ENCODE measurements at places on chromosomes 13 and 19.

DNA sequence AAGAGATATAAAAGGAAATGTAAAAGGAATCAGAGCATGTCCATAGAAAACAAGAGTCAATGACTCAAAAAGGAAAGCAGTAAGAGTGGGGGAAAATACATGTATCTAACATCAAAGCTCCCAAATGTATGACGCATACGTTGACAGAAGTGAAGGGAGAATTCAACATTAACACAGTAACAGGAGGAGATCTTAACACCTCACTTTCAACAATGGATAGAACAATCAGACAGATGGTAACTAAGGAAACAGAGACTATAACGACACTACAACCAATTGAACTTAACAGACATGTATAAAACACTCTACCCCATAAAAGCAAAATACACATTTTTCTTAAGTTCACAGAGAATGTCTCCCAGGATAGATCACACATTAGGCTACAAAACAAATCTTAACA is 774.8 kb upstream of the ARGLU1 start:
- DNase-seq, result no peak

- no peak for DNase-seq
Measured at GRCh38 chr13:98220271-98220791, 43.3 kb upstream of the RNF113B start.

GRCh38 chr19:15280048-15280725 is 47.9 kb upstream of the EPHX3 start:
- DNase-seq, result no peak

GRCh38 chr13:42486711-42487198 is 87.2 kb upstream of the TNFSF11 start:
- DNase-seq, result no peak

DNA sequence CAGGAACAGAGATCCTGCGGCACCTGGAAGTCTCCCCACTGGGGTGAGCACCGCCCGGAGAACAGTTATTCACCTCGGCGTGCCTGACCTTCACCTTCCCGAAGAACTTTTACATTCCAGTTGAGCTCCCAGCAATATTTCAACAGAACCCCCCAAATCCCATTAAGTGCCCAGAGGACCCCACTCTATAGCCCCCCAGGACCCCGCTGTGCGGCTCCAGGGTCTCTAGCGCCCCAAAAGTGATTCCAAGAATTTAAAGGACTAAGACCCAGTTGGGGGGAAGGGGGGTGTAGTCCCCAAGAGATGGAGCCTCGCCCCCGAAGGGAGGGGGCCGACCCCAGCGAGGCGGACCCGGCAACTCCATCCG is 480 bp downstream of the GPR108 start:
- no peak for DNase-seq

- no peak for DNase-seq
Measured at GRCh38 chr13:111303559-111303958, 16.9 kb upstream of the TEX29 start.

DNA sequence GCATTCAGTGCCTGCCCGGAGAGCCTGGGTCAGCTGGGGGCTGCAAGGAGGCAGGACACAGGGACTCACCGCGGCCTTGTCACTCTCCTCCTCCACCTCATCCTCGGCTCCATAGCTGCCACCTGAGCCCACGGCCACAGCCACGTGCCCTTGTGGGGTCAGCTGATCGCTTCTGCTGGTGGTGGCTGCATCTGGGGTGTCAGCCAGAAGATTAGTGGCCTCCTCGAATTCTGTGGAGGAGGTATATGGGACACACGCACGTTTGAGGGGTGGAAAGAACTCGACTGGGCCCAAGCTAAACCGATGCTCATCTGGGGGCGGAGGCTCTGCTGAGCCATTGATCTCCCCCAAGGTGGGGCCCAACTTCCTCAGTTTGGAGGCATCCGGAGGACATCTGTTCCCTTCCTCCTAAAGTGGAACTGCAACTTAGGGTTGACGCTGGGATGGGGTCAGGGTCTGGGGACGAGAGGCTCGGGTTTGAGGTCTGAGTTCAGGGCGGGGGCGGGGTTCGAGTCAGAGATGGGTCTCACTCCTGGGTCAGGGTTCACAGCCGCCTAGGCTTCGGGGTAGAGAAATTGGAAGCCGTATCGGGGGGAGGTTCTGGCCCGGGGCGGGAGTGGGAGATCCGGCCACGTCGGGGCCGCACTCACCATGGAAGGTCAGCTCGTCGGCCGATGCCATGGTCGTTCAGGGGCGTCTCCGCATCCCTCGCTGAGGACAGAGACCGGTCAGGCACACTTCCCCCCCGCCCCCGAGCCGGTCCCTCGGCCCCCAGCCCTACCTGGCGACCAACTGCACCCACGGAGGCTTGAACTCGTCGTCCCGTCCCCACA is 493 bp downstream of the YIPF2 start:
- no peak for DNase-seq

GRCh38 chr19:31274251-31275067 is 74.8 kb downstream of the TSHZ3 start:
- no peak for DNase-seq

DNA sequence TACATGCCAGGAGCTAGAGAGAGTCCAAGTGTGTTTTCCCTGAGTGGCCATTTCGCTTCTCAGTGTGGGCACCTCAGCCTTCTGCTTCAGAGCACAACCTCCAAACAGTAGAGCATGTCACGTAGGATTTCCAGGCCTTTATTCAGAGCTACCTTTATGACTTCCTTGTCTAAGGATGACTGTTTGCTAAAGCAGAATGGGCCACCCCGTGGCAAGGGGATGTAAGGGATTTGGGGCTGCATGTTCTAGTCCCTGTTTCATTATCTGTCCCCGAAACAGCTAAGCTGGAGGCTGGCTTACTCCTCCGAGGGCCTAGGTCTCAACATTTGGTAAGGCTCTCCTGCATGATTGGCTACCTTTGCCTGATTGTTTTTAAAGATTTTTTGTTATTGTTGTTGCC is 6.0 kb downstream of the RNASEH2B start:
- DNase-seq, result no peak

- no peak for DNase-seq
Measured at GRCh38 chr13:64639206-64639605, 2590.9 kb downstream of the PCDH9 start.

- no peak for DNase-seq
Measured at GRCh38 chr19:9622531-9622930, 1.5 kb upstream of the ZNF561 start.

- DNase-seq, result no peak
Measured at GRCh38 chr19:33461256-33462111, 60.1 kb downstream of the PEPD start.

DNA sequence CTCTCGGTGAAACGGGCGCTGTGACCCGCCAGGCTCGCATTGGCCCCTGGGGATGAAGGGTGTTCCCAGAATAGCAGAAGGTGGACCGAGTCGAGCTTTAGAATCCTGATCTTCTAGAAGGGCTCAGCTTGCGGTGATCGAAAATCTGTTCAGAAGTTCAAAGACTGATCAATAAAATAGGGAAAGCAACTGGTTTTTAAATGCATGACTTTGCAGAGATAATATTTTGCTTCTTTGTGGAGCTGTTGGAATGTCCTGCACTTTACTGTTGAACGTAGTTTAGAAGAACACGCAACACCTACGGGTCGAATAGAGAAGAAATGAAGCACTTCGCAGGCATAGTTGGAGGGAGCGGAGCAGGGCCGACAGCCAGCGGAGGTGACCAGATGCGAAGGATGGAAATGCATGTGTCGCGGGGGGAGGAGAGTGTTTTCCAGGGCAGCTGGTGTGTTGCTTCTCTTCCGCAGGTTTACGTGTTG is 766 bp downstream of the CEBPG start:
- DNase-seq, result no peak

DNA sequence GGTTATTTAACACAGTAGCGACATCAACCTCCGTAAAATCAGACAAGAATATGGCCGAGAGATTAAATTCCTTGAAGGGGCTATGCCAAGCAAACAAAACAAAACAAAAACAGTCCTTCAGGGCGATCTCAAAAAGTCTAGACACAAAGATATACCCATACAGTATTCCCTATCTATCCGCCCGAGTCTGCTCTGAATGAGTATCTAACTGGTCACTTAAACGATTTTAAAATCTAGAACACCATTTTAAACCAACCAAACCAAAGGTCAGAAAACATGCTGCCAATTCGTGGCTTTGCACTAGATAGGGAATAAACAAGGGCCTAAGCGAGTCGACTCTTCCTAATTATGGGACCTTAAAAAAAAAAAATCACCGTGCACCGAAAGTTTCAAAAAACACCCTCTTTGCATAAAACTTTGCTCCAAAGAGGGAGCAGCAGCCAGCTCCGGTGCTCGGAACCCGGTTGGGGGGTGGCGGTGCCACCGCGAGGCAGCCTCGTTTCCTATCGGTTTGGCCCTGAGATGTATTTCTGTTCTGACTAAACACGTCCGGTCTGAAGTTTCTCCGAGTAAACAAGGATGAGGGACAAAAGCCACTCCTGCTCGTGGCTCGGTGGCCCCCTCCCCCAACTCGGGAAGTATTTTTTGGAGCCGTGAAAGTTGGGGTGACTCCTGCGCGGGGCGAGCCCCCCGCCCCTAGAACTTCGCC is 1.8 kb downstream of the HMGB1 start:
- DNase-seq, result peak; percentile 55

- DNase-seq, result no peak
Measured at GRCh38 chr19:310141-310651, 19.0 kb upstream of the PLPP2 start.

- DNase-seq, result no peak
Measured at GRCh38 chr19:36245210-36246005, 30.5 kb downstream of the ZNF146 start.

- no peak for DNase-seq
Measured at GRCh38 chr13:26230703-26231102, 8.6 kb upstream of the RNF6 start.

GRCh38 chr13:44504116-44504515 is 72.0 kb downstream of the TSC22D1 start:
- DNase-seq, result no peak

- no peak for DNase-seq
Measured at GRCh38 chr13:100724568-100724967, 50.0 kb upstream of the TMTC4 start.

- DNase-seq, result no peak
Measured at GRCh38 chr13:46146898-46147297, 35.1 kb downstream of the LCP1 start.

- no peak for DNase-seq
Measured at GRCh38 chr13:44796597-44797490, 192.4 kb downstream of the NUFIP1 start.

DNA sequence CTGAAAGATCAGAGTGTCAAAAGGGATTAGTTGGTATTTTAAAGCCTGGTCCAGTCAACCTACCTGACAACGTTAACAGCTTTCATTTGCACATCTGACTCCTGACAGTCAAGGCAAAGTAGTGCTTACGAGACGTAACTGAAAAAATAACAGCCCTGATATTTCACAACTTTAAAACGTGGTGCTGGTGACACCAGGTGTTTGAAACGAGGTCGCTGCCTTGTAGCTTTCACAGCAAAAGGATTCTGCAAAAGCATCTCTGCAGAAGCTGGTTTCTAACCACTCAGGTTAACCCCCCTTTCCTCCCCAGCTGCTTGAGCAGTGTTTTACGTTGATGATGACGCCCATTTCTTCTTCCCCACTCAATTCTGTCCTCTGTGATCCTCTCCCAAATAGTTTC is 23.3 kb downstream of the GGACT start:
- DNase-seq, result no peak

GRCh38 chr13:22592515-22592914 is 588.3 kb upstream of the SGCG start:
- DNase-seq, result no peak

- no peak for DNase-seq
Measured at GRCh38 chr19:2345794-2346663, 14.0 kb upstream of the TMPRSS9 start.

DNA sequence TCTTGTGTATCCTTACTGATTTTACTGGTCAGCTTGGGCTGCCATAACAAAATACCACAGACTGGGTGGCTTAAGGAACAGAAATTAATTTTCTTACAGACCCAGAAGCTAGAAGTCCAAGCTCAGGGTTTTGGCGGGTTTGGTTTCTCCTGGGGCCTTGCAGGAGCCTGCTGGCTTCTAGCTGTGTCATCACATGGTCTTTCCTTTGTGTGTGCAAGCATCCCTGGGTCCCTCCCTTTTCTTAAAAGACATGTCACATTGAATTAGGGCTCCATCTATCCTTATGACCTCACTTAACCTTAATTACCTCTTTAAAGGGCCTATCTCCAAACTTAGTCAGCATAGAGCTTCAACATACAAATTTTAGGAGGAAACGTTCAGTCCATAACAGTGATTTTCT is 23.4 kb downstream of the UBAC2 start:
- no peak for DNase-seq

DNA sequence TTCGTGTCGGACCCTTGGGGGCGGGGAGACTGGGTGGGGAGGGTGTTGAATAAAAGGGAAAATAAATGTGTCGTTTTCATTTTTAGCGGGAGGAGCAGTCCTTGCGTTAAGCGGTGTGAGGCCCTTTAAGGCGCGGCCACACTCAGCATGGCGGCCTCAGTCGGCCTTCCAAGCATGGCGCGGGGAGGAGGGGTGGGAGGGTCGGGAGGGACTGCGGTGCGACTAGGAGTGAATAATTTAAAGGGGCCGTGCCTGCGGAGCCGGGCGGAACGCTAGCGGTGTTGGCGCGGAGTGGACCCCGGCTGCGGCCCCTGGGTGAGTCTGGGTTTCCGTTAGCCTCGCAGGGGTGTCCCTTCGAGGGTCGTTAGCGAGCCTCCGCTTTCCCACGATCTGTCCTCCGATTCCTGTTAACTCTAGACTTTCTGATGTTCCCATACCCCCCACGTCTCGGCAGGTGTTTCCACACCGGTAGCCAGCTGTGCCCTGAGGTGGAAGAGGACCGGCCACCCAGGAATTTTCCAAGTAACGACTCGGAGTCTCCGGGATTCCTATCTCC is 1.5 kb upstream of the PNPLA6 start:
- DNase-seq, result peak; percentile 77

DNA sequence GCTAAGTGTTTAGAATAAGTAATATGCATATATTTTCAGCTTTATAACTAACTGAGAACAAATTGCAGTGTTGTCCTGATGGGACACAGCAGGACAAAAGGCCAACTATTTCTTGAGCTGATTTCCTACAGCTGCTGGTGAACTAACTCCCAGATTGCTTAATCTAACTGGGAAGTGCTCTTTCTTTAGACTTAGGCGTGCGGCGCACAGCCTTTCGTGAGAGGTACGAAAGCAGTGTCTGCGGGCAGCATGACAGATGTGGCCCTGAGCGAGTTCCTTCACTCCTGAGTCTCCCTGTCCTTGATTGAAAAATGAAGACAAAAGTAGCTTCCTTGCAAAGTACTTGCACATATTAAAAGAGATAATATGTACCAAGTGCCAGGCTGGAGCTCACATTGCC is 47.3 kb upstream of the NPAS1 start:
- DNase-seq, result no peak

GRCh38 chr13:30149248-30149647 is 158.1 kb downstream of the KATNAL1 start:
- no peak for DNase-seq

DNA sequence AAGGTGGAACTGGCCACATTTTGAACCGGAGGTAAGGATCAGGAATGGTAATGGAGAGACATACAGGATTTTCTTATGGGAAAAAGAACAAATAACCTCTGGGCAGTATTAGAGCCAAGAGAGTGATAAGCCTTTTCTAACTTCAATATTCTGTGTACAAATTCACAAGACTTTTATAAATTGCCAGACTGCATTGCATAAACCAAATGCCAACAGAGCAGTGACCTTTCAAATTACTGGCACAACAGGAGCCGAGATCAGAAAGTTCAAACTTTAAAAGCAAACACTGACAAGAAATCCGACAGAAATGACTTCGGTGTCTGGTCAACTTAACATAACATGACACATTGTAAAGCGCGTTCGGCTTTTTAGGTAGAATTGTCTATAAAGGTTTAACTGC is 737.1 kb downstream of the GPC5 start:
- no peak for DNase-seq

Measured in stimulated activated CD4-positive, alpha-beta T cell treated with anti-CD3 and anti-CD28 coated beads, Interleukin-4, amount 100 ng/mL, for 48 hours (primary cell).